Stimulated activated CD4-positive, alpha-beta T cell treated with anti-CD3 and anti-CD28 coated beads, Interleukin-2, amount 100 ng/mL, for 24 hours (primary cell): ENCODE measurements at places on chromosomes 13 and 19.
A peak's percentile ranks its signal among the peaks of the same experiment; 100 is the strongest.

DNA sequence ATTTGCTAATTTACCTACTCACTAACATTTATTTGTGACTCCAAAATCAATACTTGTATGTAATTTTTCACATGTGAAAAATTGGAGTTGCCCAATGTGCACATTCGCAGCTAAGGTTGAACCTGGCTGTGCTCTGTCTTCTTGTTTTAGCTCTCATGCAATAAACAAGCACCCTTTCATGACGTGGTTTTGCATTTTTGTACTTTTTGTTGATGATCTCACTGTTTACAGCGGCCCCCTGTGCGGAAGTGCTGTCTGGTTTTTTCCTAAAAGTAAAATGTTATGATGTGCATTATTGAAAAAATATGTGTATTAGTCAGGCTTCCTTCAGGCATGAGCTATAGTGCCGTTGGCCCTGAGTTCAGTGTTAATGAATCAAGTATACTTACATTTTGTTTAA, 18.1 kb downstream of the DGKH start:
- no peak for DNase-seq

GRCh38 chr19:23440791-23441190, 45.5 kb upstream of the ZNF91 start:
- DNase-seq, result peak; percentile 12

- no peak for DNase-seq
Observed at GRCh38 chr19:42287827-42288107, 14.2 kb upstream of the PRR19 start.

DNA sequence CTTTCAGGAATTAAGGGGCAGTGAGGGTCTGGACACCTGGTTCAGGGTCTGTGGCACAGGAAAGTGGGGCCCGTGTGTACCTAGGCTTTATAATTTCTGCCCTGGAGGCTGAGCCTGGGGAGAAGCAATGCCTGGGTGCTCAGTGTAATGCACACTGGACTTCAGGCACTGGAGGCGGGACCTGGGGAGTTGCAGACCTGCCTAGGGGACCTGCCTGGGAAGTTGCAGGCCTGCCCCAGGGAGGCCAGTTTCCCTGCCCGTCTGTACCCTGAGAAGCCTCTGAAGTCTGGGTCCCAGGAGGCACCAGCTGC, 2.5 kb upstream of the TMEM59L start:
- no peak for DNase-seq

GRCh38 chr13:60169239-60170031, 5.7 kb upstream of the DIAPH3 start:
- no peak for DNase-seq

DNA sequence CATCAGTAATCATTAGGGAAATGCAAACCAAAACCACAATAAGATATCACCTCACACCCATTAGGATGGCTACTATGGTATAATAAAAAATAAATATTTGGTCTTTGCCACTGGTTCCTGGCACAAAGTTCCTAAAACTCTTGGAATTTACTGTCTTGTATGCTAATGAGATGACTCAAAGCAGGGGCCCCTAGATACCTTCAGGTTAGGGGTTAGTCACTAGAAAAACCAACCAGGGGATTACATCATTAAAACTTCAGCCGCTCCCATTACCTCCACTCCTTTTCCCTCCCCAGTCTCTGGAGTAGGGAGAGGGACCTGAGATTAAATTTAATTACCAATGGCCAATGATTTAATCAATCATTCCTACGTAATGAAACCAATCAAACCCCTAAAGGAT, 49.6 kb downstream of the THSD1 start:
- DNase-seq, result no peak

- DNase-seq, result no peak
Observed at GRCh38 chr13:108368250-108368905, 98.9 kb downstream of the TNFSF13B start.

- no peak for DNase-seq
Observed at GRCh38 chr13:21674490-21675009, 3.7 kb downstream of the FGF9 start.

DNA sequence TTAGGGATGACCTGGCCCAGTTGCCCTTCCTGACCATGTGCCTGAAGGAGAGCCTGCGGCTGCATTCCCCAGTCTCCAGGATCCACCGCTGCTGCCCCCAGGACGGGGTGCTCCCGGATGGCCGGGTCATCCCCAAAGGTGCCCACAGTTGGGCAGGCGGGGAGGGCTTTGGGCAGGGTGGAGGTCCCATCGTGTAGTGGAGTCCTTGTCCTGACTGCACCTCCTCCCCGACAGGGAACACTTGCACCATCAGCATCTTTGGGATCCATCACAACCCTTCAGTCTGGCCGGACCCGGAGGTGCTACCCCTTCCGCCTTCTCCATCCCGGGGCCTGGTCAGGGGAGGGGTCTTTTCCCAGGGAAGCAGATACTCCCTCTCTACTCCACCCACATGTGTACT, 31.7 kb upstream of the CYP4F8 start:
- DNase-seq, result no peak

DNA sequence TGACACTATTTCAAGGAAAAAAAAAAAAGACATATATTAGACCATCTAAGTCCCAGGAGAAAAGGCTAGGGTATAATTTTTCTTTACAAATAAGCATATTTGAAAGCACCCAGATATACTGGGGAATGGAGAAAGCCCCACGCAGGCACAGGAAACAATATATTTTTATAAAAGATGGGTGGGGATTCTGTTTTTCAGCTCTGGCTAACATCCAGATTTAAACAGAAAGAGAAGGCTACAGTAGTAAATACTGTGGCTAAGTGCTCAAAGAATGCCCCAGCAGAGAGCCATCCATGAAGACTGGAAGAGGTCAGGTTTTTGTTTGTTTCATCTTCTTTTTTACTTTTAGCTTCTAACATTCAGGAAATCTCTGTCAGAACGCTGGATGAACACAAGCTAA, 16.0 kb downstream of the ZNF44 start:
- DNase-seq, result no peak

DNA sequence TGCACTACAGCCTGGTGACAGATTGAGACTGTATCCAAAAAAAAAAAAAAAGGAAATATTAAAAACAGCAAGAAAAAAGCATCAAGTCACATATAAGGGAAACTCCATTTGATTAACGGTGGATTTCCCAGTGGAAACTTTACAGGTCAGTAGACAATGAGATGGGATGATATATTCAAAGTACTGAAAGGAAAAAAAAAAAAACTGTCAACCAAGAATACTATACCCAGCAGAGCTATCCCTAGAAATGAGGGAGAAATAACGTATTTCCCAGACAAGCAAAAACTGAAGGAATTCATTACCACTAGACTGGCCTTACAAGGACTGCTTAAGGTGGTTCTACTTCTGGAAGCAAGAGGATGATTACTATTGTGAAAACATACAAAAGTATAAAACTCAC, 87.4 kb downstream of the C1QTNF9 start:
- DNase-seq, result no peak

DNA sequence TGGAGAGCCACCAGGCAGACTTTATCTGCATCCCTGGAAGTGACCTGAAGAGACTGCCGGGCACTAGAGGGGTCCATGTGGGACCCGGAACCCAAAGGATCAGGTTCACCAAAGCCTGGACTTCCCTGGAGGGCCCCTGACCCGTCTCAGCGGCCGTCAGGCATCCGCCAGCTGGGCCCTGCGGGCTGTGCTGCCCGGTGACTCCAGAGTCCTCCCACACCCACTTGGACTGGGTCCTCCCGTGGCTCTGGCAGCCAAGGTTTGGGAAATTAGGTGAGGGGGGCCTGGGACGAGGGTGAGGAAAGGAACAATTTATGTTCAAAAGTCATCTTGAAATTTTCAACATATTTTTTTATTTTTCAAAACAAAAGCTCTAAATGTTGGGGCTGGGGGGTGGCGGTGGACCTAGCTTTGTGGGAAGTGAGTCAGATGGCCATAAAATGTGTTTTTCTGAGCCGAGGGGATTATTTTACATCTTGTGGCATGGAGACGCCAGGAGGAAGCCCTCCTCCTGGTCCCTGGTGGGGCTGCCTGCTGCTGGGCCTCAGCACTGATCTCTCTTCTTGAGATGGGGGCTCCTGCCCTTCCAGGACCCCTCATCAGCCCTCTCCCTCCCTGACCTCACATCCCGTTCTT, 20.2 kb downstream of the CEBPA start:
- DNase-seq, result no peak

DNA sequence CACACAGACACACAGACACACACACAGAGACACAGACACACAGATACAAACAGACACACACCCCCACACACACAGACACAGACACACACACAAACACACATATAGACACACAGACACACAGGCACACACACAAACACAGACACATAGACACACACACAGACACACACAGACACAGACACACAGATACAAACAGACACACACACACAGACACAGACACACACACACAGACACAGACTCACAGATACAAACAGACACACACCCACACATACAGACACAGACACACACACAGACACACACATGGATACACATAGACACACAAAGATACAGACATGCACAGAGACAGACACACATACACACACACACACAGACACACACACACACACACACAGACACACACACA, 174.5 kb downstream of the URI1 start:
- no peak for DNase-seq

GRCh38 chr13:51015973-51016372, 95.1 kb downstream of the C13orf42 start:
- no peak for DNase-seq

GRCh38 chr13:85040215-85040614, 759.0 kb downstream of the SLITRK6 start:
- DNase-seq, result no peak

DNA sequence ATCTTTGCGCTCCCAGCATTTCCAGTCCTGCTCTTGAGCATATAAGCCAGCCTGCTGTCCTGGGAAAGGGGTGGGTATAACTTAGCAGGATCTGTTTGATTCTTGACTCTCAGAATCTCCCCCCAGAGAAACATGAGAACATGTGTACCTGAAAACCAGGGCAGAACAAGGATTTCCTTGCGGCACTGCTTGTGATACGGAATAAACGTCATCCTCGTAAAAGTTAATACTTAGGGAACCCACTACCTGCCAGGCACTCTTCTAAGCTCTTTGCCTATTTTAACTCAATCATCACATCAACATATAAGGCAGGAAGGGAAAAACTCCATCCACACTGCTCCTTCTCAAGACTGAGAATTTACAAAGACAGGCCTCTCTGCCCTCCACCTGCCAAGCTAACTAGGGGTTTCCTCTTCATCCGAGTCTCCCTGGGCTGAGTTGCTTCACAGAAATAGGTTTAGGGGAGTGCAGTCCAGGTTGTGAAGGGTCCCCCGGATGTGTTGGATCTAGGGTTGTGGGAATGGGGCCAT, 1.1 kb downstream of the ZNF653 start:
- no peak for DNase-seq

DNA sequence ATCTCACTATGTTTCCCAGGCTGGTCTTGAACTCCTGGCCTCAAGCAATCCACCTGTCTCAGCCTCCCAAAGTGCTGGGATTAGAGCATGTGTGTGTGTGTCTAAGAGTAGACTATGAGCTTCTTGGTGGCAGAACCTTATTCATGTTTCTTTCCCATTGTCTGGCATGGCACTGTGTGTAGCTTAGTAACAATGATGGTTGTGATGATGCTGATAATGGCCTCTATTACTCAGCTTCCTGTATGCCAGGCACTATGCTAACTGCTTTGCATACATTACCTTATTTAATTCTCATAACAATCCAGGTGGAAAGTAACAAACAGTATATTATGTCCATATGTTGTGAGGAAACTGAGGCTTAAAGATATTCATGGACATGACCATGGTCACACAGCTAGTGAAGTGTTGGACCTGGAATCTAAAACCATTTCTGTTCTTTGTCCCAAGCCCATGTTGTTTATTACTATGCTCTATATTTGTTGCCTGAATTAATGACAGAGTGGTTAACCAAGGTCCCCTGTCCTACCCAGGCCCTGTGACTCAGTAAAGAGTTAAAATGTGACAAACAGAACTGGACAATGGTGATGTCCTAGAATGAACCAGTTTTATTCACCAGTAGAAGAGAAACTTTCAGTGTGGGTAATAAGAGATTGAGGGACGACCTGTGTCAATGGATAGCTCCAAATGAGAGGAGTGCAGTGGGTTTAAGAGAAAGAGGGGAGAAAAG, 109.6 kb downstream of the KLF5 start:
- no peak for DNase-seq

DNA sequence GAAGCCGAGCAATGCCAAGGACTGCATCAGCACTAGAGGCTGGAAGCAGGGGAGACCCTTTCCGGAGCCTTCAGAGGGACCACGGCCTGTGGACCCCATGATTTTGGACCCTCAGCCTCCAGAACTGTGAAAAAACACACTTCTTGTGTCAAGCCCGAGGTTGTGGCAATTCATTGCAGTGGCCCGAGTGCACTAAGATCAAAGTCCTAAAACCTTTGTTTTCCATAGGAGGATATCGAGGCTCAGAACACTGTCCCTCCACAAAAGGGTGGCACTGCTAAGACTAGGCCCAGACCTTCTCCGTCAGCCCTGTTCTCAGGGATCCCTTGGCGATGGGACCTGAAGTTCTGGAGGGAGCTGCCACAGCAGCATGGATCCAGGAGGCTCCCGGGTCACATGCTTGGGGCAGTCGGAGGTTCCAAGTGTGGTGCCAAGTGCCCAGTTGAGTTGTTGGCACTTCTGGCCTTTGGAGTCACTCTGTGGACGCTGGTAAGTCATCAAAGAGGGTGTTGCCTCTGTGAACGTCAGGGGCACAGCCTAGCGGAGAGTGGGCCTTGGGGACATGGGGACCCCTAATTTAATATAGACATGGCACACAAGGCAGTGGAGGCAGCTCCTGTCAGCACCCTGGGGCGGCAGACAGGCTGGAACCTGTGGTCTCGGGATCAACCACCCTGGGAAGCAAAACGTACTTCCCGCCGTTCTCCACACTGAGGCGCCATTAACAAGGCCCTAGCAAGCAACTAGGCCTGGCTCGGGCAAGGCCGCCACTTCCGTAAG, 199.2 kb downstream of the COL4A1 start:
- no peak for DNase-seq

GRCh38 chr13:59643906-59644626, 519.7 kb downstream of the DIAPH3 start:
- DNase-seq, result no peak

DNA sequence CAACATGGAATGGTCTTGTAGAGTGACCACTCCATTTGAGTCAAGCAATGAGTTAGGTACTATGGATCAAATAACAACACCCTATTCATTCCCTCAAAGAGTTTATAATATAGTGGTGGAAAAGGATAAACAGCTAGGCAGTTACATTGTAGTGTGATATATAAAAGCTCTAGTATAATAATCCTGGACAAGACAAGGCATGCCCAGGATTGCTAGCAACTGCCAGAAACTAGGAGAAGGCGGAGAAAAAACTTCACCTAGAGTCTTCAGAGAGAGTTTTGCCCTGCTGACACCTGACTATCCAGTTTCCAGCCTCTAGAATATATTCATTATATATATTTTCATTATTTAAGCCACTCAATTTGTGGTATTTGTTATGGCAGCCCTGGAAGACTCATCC, 530.6 kb downstream of the KLF12 start:
- DNase-seq, result no peak

GRCh38 chr19:4878491-4878968, 11.1 kb upstream of the PLIN3 start:
- peak; percentile 17 for DNase-seq

GRCh38 chr13:25468325-25469168, 96.8 kb downstream of the ATP8A2 start:
- peak; percentile 42 for DNase-seq
